ENCODE measurements at places on chromosomes 4 and X.

DNA sequence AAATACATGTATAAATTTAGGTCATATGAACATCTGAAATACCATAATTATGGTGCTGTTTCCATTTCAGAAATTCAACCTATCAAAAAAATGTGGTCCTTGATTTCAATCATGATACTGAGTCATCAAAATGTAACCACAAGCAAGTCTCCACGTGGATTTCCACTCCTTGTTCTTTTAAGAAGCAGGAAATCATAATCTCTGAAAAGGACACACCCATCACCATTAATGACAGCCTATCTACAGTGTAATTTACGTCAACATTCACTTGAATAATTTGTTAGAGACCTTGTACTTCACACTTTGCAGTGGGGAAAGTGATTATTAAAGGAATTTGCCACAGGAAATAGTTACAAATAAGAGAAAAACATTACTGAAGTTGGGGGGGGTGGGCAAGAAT is 17.7 kb upstream of the SLC7A11 start:
- peak; percentile 41 for DNase-seq

DNA sequence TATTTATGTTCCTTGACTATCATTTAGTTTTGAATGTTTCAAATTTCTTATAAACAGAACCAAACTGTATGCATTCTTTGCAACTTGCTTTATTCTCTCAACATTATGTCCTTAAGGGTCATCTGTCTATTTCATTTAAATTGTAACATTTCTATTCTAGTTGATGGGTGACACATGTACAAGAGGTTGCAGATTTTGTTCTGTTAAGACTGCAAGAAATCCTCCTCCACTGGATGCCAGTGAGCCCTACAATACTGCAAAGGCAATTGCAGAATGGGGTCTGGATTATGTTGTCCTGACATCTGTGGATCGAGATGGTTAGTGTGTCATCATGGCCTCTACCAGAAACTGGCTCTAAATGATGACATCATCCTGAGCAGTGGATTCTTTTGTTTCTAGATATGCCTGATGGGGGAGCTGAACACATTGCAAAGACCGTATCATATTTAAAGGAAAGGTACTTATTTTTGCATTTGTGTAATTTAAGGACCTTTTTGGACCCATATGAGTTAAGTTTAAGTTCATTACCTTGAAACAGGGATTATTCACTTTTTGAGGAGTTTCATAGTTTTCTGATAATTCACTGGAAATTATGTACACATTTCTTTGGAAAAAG is 6.1 kb downstream of the LIAS start:
- DNase-seq = peak; percentile 23

DNA sequence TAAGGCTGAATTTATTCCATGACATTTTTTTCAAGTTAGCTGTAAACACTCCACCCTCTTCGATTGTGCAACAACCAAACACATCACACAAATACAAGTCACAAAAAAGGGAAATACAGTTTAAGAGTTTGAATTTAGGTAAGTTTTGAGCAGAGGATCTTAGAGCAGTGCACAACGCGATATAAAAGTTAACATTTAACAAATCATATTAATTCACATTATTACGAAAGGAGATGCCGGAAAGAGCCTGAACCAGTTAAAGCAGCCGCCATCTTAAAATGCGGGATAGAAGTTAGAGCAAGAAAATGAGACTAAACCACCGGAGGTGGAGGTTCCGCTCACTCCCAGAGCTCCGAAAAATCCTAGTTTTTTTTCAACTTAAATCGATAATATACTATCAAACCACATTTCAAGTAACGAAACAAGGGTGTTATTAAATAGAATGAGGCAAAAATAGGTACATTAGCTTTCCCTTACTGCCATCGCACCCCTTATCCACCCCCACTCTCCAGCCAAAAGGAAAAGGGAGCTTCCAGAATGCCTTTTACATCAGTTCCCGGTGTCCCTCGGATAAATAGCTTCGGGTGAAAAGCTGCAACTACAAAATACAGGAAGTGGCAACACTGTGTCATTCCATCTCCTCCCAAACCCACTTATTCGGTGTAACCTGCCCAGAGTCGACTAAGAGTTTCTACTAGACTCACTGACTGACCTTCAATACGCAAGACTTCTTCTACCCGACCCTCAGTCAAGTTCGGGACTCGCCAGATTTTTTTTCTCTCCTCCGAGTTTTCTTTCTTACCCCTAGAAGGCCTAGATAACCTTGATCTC is 1.9 kb downstream of the UBE2D3 start:
- DNase-seq = peak; percentile 61

DNA sequence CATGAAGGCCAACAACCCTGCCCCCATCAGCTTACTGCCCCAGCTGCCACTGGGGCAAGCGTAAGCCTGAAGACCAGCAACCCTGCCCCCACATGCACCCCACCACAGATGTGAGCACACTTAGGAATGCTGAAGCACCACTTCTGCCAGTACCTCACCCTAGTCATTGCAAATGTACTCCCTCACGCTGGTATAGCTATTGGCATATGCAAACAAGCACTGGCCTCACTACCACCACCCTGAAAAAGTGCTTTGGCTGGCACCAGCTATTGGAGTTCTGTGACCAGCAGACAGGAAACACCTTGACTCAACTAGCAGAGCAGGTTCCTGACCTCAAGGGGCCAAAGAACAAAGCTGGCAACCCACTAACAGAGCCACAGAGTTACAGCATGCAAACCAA is 534.4 kb upstream of the POU3F4 start:
- no peak for DNase-seq

GRCh38 chr4:162852642-162853041 is 314.0 kb downstream of the NAF1 start:
- no peak for DNase-seq

DNA sequence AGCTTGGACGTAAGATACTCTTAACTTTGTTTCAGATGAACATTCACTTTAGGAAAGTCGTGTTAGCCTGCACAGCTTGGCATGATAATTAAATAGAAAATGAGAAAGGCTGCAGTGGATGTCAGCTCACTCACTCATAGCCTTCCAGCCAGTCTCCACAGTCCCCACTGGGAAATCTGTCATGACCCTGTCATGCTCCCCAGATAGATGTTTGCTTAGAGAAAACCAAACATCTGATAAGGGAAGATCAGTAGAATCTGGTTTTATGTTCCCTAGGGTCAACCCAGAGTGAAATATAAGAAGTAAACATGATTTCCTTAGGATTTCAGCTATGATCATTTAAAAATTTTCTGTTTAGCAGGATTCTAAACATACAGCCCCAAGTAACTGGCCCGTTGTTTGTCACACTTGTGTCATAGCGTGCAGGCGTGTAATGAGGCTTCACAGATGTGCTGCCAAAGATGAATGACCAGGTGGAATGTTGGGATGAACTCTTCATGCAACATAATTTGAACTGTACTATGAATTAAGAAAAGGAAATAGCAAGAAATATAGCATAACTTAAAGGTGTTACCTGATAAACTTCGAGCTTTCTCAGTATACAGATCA is 180.1 kb downstream of the BANK1 start:
- DNase-seq = no peak

GRCh38 chrX:135114392-135114791 is 5.9 kb downstream of the ETDB start:
- no peak for DNase-seq
